Naive thymus-derived CD4-positive, alpha-beta T cell (primary cell): ENCODE measurements at places on chromosomes 2 and 18.
A peak's percentile ranks its signal among the peaks of the same experiment; 100 is the strongest.

DNA sequence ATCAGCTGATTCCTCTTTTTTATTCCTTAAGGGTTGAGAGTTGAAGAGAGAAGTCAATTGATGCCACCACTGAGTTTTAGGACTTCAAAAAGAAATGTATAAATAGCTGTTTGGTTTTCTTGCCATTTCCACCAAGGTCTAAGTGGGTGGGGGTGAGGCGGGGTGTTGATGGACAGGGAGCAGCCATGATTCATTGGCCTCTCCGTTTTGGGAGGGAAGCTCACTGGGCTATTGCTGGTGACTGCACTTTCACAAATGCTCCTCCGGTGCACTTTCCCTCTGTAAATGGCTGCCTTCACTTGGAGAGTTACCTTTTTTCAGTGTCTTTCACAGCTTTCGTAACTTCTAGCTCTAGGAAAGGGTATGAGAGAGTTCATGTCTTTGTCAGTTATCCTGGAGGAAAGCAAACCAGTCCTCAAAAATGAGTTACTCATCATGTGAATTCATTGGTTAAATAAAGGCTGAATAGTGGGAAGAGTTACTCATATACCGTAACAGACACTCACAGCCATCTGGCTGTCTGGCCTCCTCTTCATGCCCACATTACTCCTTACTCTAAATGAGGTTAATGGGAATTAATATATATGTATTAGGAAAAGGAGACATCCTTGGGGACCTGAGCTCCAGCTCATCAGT is 17.4 kb upstream of the CTAGE1 start:
- H3K36me3 ChIP-seq, result no peaks in the 10 kb centered on the region
- DNase-seq, result no peak
- H3K4me1 ChIP-seq, result no peaks in the 10 kb centered on the region
- no peak overlapping the region for H3K4me3 ChIP-seq

- no peak overlapping the region for H3K27ac ChIP-seq
- H3K27me3 ChIP-seq, result no peaks in the 10 kb centered on the region
- DNase-seq, result no peak
- no peaks in the 10 kb centered on the region for H3K4me1 ChIP-seq
- H3K4me3 ChIP-seq, result no peak overlapping the region
These were observed 273.8 kb downstream of the CCDC102B start for GRCh38 chr18:69071680-69072079.

DNA sequence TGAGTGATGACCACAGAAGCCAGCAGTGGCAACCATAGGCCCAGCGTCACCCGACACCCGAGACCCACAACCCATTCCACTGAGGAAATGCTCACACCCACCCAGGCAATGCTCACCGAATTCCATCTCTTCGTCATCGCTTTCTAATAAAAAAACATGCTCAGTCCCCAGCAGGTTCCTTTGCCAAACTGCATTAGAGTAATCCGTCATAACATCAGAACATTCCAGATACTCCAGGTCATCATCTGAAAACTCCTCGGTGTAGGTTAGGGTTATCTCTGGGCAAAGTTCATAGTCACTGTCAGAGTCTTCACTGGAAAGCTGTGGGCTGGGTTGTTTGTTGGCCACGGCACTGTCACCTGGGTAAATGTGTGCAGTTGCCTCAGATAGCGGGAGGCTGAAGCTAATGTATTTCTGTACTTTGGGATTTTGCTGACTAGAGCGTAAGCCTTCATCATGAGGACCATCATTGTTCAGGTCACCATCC is 49.3 kb downstream of the ALPK2 start:
- no peak overlapping the region for H3K27ac ChIP-seq
- peaks cover 8% of the 10 kb centered on the region for H3K4me1 ChIP-seq
- H3K4me3 ChIP-seq, result no peak overlapping the region

- no peak for DNase-seq
- no peaks in the 10 kb centered on the region for H3K27me3 ChIP-seq
- H3K27ac ChIP-seq, result no peak overlapping the region
- H3K4me3 ChIP-seq, result no peak overlapping the region
- H3K36me3 ChIP-seq, result no peaks in the 10 kb centered on the region
- H3K4me1 ChIP-seq, result no peaks in the 10 kb centered on the region
These were observed 198.5 kb upstream of the GALNT5 start for GRCh38 chr2:157059036-157059435.

GRCh38 chr18:500632-501405 is at the start of gene COLEC12:
COLEC12 (minus strand) TSS chr18:500701; CDS start chr18:500514, 187 bp downstream.
- no peaks in the 10 kb centered on the region for H3K4me1 ChIP-seq
- peaks cover 3% of the 10 kb centered on the region for H3K27me3 ChIP-seq

DNA sequence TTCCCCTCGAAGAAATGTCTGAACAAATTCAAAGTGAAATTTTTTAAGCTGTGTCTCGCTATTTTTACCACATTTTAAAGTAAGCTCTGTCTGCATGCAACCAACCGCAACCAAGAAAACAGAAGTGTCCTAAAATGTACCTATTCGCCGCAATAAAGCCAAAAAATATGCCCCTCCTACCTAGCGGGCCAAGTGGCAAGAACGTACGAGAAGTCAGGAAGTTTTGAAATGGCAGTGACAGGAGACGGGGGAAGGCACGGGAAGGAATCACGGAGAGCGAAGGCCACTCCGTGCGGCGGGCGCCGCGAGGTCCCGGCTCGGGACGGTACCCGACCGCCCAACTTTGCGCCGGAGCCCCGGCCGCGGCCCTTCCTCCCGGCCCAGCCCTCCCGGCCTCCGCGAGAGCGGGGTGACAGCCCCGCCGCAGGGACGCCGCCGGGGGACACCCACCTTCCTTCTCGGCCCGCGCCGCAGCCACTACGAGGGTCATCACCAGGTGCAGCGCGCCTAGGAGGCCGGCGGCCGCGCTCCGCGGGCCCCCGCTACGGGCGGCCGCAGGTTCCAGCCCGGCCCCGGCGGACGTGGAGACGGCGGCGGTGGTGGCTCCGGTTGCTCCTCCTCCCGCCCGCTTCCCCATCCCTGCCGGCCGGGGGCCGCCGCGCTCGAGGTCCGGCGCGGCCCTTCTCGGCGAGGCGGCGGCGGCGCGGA is 568 bp downstream of the TMEM131 start:
- H3K27me3 ChIP-seq, result no peaks in the 10 kb centered on the region
- H3K27ac ChIP-seq, result peak overlapping the region; percentile 96
- H3K4me1 ChIP-seq, result peaks cover 14% of the 10 kb centered on the region
- peak overlapping the region; percentile 90 for H3K4me3 ChIP-seq

DNA sequence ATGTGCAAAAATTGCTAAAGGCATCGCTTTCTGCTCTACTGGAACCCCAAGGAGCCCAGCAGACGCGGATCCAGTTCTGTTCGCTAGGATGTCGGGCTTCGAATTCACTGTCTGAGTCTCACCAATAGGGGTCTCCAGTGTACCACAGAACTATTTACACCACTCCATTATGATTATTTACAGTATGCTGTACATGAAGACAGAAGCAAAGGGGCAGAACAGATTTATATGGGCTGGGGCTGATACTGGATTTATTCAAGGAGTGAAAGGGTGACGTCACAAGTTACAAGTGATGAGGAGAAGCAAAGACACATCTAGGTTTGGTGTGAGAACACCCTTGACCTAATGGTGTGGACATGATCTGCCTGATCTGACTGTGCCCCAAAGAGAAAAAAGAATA is 185.3 kb upstream of the ATP5MC3 start:
- peaks cover 5% of the 10 kb centered on the region for H3K27me3 ChIP-seq
- H3K36me3 ChIP-seq, result no peaks in the 10 kb centered on the region
- H3K4me3 ChIP-seq, result no peak overlapping the region
- H3K4me1 ChIP-seq, result no peaks in the 10 kb centered on the region
- H3K27ac ChIP-seq, result no peak overlapping the region

GRCh38 chr18:48007955-48008701 is 77.7 kb upstream of the SMAD2 start:
- H3K4me1 ChIP-seq, result peaks cover 6% of the 10 kb centered on the region
- H3K4me3 ChIP-seq, result peak overlapping the region; percentile 39

DNA sequence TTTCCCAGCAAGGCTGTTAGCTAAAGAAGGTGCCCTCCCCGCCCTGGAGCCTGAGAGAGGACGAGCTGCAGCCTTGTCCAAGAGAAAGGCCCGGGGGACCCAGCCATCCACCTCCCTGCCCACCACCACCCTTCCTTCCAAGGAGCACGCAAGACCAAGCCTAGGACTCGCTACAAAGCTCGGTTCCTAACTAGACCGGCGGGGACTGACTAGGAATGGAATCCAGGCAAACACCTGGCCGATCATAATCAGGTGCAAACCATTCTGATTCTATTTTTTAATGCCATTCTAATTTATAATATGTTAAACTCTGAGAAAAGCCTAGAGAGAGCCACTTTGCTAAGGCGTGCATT is 19.7 kb upstream of the TUBB6 start:
- H3K4me1 ChIP-seq, result no peaks in the 10 kb centered on the region
- H3K4me3 ChIP-seq, result no peak overlapping the region
- H3K27ac ChIP-seq, result no peak overlapping the region

GRCh38 chr2:216235896-216236295 is 126.7 kb downstream of the XRCC5 start:
- no peaks in the 10 kb centered on the region for H3K4me1 ChIP-seq
- no peaks in the 10 kb centered on the region for H3K36me3 ChIP-seq
- H3K27me3 ChIP-seq, result no peaks in the 10 kb centered on the region
- H3K4me3 ChIP-seq, result no peak overlapping the region
- no peak overlapping the region for H3K27ac ChIP-seq
